ENCODE measurements at places on chromosomes 4 and X. TPM values are rescaled to one million over a fixed set of nuclear protein-coding genes. Genes with fewer than 3 reads are reported as not detected.

The ARHGAP6 gene
- total RNA-seq, result not detected

The NDST4 gene
- total RNA-seq, result not detected

The FAM184B gene
- not detected for total RNA-seq

The PPP1R3F gene
- total RNA-seq, result 3.7 TPM

The MAGEB17 gene
- total RNA-seq, result not detected

The FGFR3 gene
- 2.1 TPM for total RNA-seq

The GAGE12J gene
- total RNA-seq, result not detected

The GDPD2 gene
- not detected for total RNA-seq

The SLC10A4 gene
- 8.0 TPM for total RNA-seq

The TCEANC gene
- total RNA-seq, result 0.91 TPM

The CFI gene
- 0.72 TPM for total RNA-seq

The CSAG1 gene
- total RNA-seq, result 0.38 TPM

The DGKK gene
- total RNA-seq, result not detected

The FRMD7 gene
- not detected for total RNA-seq

The FMR1NB gene
- total RNA-seq, result not detected

The PNMA5 gene
- not detected for total RNA-seq
